ENCODE measurements at places on chromosomes 7 and 10.
A peak's percentile ranks its signal among the peaks of the same experiment; 100 is the strongest.

DNA sequence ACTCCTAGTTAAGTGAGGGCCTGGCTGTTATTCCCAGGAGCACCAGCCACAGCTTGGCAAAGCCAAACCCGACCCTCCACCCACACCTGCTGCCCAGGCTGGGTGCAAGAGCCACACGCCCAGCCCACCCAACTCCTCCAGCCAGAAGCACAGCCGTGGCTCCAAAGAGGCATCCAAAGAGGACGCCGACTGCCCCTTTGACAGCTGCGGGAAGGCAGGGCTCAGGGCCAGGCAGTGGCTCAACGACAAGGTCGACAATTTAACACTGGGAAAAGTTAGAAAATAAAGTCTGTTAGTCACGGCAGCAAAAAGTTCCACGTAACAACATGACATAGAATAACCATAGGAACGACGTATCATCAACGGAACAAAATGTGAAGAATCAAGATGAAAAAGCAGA is 54.3 kb downstream of the DPYSL4 start:
- DNase-seq = no peak

GRCh38 chr10:122350893-122351292 is 23.6 kb upstream of the PLEKHA1 start:
- no peak for DNase-seq

DNA sequence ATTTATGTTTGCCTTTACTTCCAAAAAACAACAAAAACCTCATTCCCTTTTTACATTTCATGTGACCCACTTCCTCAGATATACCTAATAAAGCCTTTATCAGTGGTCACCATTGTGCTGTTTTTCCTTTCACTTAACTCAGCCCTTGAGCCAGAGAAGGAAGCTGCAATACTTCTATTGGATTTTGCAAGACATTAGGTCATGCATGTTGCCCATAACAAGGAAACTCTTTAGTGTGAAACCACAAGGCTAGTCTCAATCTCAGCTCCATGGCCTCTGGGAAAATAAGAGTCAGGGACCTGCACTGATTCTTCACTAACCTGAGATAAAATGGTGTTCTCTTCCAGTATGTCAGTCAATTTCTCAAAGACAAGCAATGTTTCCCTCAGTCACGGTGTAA is 27.8 kb downstream of the STEAP4 start:
- no peak for DNase-seq

GRCh38 chr10:110698782-110699201 is 54.7 kb downstream of the RBM20 start:
- no peak for DNase-seq

DNA sequence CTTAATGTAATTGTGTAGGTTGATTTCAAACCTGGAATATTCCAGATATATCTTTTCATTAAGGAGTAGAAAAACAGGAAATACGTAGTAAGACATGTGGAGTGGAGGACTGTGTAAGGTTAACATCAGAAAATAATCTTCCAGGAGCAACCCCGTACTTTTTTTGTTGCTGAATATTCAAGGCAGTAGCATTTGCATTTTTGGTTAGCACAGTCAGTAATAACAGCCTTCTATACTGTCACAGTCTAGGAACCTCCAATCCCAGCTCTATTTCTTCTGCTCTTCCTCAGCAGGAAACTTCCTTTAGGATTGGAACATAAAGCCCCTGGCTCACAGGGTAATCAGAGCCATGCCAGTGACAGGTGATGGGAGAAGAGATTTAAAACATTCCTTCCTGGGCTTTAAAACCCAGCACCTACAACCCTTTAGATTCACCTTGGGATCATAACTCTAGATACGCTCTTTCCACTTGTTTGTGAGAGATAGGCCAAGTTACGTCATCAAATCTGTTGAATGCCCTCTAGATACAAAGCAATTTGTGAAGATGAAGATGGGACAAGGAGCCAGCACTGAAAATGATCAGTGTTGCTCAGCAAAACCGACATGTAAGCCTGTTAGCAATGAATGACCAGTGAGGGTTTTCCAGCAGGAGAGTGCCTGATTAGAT is 248.5 kb upstream of the NPY start:
- DNase-seq = no peak

DNA sequence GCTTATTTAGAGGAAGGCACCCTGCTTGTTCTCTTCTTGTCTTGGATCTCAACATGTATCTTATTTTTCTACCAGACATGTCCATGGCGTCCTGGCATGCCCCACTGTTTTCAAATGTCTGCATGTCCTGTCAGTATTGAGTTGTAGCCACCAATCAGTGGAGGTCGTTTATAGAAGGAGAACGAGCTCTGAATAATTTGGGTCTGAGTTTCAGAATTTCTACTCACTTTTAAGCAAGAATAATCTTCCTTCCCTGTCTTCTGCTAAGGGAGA is 2.9 kb upstream of the HOXA13 start:
- no peak for DNase-seq

GRCh38 chr7:133330085-133330484 is 77.2 kb downstream of the EXOC4 start:
- no peak for DNase-seq

- no peak for DNase-seq
These were observed 25.9 kb upstream of the FAM20C start for GRCh38 chr7:166338-167060.

DNA sequence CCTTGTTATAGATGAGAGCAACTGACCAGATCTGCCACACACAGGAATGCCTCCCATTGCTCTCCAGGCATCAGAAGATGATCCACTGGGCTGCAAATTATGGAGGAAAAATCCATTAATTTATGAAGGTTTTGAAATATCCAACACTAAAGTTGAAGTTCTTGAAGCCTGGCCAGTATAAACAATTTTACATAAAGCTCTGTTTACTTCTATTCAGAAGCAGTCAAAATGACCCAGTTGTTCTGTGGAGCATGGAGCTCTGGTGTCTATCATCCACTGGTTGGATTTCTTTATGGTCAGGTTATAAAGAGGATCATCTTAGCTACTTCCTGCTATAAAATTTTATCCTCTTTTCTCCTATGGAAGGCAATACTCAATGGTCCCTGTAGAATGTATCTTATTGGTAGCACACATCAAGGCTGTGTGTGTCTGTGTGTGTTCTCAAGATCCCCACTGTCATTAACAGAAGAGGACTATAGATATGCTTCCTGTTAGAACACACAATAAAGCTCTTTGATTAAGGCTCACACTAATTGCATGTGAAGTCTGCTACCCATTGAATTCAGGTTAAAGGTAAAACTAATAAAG is 747.4 kb downstream of the SUGCT start:
- DNase-seq = no peak

- no peak for DNase-seq
These were observed 135.9 kb upstream of the MBL2 start for GRCh38 chr10:52908478-52908877.

DNA sequence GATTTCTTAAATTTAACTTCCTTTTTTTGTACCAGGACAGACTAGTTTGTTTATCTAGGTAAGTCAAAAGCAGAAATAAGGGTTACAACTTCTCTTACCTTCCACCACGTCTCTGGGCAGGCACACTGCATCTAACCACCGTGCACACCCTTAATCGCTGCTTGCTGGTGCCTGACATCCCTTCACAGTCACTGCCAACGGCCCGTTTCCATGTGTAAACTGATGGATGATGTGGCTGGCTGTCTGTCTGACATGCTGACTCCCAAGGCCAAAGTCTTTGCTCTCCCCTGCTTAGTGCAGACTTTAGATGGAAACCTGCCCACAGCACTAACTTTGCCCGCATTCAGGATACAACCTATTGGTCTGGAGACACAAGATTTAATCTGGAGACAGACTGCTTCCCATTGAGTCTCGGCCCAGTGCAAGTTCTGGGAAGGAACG is 1.1 kb downstream of the TMEM273 start:
- no peak for DNase-seq

DNA sequence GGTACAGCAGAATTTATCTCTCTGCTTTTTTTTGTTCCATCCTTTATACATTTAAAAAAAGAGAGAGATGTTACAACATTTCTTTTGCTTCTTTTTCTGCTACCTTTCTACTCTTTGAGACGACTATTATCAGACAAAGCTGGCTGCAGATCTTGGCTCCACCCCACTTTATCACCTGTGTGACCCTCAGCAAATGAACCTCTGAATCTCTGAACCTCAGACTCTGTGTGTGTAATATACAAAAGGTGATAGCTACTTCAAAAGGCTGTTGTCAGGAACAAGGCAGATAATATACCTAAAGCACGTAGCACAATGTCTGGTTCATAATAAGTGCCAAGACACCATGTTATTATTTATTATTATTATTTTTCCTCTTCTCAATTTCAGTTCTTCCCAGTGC is 32.6 kb upstream of the UBE2D1 start:
- no peak for DNase-seq

DNA sequence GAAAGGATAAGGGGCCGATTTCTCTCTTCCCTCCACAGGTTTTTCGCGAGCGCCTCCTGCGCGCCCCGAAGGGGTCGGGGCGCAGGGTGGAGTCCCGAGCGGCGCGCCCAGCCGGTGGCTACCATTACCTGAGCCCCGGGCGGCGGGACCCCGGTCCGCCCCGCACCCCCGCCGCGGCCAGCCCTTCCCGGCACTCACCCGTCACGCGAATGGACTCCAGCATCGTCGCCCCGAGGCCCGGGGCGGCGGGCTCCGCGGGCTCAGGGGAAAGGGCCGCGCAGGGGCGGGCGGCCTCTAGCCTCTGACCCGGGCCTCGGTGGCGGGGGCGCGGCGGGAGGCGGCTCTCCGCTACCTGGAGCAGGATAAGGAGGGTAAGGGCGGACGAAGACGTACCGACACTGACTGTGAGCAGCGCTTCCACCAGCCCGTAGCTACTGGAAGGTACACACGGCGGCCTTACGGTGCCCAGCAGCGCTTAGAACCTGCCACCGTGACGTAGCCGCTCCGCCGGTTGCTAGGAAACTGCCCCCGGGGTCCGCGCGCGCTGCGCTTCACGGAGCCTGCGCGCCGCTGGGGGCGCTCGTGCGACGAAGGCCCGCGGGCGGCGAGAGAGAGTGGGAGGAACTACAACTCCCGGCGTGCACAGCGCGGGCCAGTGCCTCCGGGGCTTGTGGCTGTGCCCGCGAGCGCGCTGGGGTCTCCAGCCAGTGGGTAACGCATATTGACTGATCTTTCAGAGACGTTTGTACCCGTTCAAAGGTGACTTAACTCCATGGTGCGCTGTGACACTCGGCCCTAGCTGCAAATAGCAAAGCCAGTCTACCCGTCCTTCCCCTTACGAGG is 22.7 kb upstream of the ANLN start:
- peak; percentile 73 for DNase-seq

- no peak for DNase-seq
These were observed 102.8 kb upstream of the MBL2 start for GRCh38 chr10:52875336-52875735.

GRCh38 chr10:109961174-109962001 is 38.1 kb upstream of the XPNPEP1 start:
- no peak for DNase-seq

DNA sequence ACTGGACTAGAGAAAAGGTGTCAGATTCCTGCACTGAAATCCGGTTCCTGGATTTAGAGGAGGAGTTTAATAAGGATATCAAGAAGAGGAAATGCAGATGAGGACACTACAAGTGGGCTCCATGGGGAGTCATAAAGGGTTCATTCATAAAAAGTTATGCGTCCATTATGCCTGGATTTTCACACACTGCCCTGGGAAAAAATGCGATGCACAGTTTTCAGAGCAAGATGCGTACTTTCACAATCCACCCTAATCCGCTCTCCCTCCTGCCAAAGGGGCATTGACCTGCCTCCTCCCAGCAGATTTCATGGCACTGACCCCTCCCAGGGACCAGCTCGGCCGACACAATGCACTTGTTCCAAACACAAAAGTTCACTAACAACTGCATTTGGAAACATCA is 42.2 kb upstream of the OPALIN start:
- DNase-seq = no peak

DNA sequence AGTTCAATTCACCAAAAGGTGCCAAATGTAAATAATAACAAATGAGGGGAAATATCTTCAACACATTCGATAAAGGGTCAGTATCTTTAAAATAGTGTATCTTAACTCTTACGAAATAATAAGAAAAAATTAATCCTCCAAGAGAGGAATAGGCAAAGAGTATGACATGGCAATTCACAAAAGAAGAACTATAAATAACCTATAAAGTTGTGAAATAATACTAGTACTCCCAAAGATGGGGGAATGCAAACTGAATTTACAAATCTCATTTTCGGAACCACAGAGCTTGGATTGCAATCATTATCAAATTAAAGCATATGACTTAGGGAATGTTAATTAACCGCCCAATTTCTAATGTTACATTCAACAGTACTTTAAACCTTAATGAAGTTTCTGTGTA is 78.2 kb upstream of the TARP start:
- no peak for DNase-seq

DNA sequence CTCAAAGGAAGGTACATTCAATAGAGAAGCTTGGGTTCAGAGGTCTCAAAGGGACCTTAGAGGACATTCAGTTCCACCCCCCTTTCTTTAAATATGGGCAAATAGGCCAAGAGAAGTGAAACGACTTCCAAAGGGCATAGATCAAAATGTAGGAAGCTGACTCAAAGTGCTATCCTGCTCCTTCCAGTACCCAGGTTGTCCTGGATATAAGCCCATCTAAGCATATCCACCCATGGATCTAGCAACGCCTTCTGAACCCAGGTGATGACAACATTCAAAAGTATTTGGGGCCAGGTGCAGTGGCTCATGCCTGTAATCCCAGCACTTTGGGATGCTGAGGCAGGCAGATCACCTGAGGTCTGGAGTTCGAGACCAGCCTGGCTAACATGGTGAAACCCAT is 5.3 kb downstream of the ATXN7L1 start:
- DNase-seq = no peak

DNA sequence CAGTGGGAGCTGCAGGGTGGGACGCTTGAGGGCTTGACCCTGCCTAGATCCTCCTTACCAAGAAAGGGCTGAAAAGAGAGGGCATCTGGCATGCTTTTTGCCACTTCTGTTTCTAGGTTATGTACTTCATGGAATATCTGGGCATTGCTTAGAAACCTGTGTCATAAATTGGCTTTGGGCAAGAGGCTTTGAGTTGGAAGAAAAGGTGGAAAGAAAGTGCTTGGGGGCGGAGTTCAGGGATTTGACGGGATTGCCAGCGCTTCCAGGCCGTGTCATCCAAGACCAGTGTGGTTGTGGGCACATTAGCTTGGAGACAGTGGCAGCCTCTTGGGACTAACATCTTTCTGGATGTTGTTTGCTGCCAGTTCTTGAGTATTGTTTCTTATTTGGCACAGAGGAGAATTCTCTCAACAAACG is 825 bp downstream of the ZNF862 start:
- DNase-seq = no peak

DNA sequence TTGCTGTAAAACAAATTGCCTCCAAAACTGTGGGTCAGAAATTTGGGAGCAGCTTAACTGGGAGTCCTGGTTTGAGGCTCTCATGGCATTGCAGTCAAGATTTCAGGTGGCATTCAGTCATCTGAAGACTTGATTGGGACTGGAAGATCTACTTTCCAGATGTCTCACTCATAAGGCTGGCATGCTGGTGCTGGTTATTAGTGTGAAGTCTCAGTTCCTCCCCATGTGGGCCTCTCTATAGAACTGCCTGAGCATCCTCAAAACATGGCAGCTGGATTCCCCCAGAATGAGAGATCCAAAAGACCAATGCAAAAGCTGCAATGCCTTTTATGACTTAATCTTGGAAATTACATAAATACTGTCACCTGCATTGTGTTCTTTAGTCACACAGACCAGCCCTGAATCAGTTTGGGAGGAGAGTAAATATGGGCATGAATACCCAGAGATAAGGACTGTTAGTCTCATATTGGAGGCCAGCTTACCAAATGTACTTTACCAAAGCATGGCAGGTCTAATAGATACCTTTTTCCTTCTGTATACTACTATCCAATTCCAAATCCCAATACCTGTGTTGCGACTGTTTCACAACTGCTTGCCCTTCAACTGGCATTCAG is 6.5 kb upstream of the HERPUD2 start:
- no peak for DNase-seq

All from bone marrow (tissue), 2 donors.